ENCODE measurements at places on chromosomes 2 and 18.

GRCh38 chr2:217277646-217278398 lies 418.0 kb upstream of the TNP1 start:
- DNase-seq = peak; percentile 88

- no peak for DNase-seq
These were observed 17.0 kb upstream of the C1QL2 start for GRCh38 chr2:119175517-119175916.

- peak; percentile 62 for DNase-seq
These were observed 673 bp downstream of the PCBP1 start for GRCh38 chr2:70087702-70088597.

DNA sequence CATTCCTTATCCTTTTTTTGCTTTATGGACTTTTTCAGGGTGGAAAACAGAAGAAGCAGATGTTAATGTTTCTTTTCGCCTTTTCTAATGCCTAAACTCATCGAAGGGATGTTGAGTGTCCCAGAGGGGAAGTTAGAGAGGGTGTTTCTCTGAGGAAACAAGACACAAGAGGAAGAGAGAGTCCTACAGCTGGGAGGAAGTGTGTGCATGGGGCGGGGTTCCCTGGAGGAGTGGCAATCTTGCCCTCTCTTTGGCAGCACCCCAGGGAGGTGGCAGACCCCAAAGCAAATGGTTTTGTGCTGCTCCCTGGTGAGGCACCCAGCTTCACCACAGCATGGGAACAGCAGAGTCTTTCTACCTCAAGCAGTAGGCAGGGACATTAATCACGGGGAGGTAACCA lies 377.6 kb downstream of the RND3 start:
- DNase-seq = no peak

- DNase-seq = no peak
These were observed 1721.9 kb upstream of the SLC39A10 start for GRCh38 chr2:193935114-193935513.

- no peak for DNase-seq
These were observed 294.8 kb downstream of the PTGR3 start for GRCh38 chr18:74914052-74914591.

GRCh38 chr2:11169333-11169732 lies 14.1 kb downstream of the SLC66A3 start:
- DNase-seq = peak; percentile 13

DNA sequence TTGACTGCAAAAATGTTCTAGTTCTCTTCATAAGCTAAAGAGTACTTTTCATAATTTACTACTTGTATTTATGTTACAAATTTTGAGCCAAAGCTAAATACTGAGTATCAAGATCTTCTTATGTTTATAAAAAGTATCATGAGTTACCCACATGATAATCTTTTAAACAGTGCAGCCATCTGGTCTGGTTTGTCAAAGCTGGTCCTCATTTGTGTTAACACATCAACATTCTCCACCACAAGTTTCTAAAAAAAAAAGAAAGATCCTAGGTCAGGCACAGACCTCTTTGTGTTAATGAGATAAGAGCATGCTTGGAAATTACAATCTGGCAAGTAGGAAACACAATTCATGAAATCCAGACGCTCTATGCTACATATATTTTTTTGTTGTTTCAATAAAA lies 75.5 kb upstream of the FRZB start:
- peak; percentile 25 for DNase-seq

- no peak for DNase-seq
These were observed 31.5 kb upstream of the LGALSL start for GRCh38 chr2:64422466-64422865.

- no peak for DNase-seq
These were observed 70.8 kb upstream of the STK17B start for GRCh38 chr2:196242131-196242620.

DNA sequence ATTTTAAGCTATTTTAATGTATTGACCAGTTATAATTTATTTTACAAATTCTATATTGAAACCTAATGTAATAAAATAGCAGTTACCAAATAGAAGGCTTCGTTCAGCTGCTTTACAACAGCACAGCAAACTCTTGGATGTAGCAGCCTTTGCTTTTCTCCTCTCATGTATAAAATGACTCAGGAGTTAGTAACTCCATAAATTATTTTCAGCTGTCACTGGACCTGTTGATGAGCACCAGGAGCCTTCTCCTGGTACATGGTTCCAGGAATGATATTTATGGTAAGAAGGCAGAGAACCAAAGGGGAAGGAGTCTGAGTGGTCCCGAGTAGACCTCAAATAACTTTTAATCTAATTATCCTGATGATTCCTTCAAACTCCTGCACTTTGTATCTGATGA lies 256.4 kb upstream of the NETO1 start:
- DNase-seq = peak; percentile 6

DNA sequence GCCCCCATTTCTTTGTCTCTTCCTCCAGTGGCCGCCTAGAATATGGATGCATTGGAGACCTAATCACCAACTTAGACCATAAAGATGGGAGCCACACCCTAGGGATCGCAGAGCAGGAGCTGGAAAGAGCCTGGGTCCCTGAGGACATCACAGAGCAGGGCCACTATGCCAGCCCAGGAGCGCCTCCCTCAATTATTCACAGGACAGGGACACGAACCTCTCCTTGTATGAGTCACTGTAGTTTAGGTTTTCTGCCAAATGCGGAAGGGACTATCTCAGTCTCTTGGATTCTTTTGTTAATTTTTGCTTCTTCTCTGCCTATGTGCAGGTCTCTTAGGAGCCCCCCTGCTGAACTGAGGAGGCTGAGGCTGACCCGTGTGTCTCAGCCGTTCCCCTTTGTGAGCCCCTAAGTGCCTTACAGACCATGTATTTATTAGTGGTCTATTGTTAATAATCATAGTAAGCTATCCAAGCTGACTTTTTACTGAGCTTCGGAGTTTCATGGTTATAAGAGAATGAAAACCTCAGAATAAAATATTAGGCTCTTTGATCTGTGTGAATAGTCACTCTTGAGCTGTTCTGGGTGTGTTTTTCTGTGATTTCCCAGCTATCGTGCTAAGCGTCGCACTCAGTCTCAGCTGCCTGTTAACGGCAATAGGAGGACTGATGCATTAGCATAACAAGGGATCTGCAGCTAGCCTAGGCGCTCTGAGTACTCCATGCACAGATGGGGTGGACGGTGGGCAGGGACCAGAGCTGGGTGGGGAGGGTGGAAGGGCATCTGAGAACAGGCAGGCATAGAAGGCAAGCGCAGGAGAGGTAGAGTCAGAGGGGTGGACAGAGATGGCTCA lies 12.7 kb upstream of the PTPN4 start:
- DNase-seq = no peak

DNA sequence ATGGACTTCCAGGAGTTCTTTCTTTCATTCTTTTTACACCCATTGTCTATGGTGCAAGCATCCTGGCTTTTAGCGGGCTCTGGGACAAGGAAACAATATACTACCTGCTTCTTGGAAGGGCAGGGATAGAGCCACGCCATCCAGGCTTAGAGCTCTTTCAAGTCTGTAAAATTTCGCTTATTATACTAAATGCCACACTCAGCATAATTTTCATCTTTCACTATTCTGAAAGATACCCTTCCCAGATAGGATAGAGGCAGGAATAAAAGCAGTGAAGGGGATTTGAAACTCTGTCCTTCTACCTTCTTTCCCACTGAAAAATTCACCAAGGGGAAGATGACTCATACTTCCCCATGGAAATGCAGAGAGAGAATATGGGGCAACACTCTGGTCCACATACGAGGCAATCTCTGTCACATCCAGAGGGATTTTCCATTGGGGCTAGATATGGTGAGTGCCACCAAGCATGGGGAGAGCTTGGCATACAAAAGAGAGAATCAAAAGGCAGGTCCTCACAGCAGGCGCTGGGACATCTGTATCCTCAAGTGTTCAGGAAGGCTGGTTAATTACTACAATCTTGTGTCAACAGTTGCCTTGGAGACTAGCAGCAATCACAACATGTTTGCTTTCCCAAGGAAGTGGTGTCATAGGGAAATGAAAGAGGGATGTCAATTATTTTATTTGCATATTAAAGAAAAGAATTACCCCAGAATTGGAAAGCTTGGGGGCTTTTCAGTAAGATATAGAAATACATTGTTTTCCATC lies 127.6 kb downstream of the TDRD15 start:
- no peak for DNase-seq

GRCh38 chr2:170307555-170308351 lies 129.8 kb downstream of the MYO3B start:
- no peak for DNase-seq

DNA sequence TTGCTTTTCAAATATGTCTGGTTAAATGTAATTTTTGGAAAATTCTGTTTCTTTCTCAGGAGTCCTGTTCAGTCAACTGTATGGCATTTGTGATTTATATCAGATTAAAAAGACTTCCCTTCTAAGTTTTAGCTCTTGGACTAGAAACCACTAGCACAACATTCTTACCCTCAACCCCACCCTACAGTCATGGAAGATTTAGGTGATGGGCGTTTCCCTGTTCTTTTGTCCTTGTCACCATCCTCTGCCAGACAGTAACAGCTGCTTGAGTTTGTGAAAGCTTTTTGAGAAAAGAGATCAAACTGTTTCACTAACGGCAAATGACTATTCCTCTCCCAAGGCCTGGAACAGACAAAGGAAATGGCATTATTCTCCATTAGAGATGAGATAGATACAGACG lies 31.8 kb downstream of the SERPINB5 start:
- DNase-seq = no peak

DNA sequence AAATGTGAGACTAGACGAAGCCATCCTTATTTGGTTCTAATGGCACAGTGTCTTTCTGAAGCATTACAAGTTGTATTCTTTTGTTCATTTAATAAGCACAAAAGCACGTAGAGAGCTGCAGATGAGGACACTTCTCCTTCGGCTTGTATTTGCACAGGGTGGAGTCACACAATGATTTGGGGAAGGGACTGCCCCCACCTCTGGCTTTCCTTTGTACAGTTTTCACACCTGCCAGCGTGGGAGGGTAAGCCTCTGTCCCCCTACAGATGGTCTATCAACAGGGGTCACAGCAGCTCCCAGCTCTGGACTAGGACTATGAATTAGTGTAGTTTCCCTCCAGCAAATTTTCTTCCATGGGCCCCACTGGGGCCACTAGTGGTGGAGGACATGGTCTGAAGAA lies 108.2 kb upstream of the KLHL14 start:
- no peak for DNase-seq

GRCh38 chr18:11581286-11581685 lies 28.1 kb upstream of the SLC35G4 start:
- no peak for DNase-seq

DNA sequence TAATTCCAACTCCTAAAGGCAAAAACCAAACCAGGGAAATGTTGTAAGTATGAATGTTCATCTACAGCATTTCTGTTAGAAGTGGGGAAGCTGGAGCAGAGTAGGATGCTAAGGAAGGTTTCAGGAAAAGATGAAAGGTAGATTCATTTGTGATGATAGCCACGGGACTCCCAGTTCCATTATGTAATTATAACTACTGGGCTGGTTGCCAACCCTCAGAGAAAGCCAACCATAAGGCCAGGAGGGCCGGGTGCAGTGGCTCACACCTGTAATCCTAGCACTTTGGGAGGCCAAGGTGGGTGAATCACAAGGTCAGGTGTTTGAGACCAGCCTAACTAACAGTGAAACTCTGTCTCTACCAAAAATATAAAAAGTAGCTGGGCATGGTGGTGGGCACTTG lies 288.9 kb upstream of the ETAA1 start:
- DNase-seq = no peak
